ENCODE measurements at places on chromosomes 13 and 19. TPM values are rescaled to one million over a fixed set of nuclear protein-coding genes. Genes with fewer than 3 reads are reported as not detected.

ACP5 gene
- 18.2 TPM for total RNA-seq

TGDS gene
- 5.9 TPM for total RNA-seq

ACTMAP gene
- total RNA-seq: 6.7 TPM

KIR2DL4 gene
- total RNA-seq: not detected

CCDC169 gene
- not detected for total RNA-seq

- peak; percentile 75 for DNase-seq
Measured at GRCh38 chr19:15332311-15332996, at the start of gene BRD4. TSS of gene BRD4 (minus strand) at chr19:15332539. CDS start at chr19:15273099, 59,440 bp downstream.

DNA sequence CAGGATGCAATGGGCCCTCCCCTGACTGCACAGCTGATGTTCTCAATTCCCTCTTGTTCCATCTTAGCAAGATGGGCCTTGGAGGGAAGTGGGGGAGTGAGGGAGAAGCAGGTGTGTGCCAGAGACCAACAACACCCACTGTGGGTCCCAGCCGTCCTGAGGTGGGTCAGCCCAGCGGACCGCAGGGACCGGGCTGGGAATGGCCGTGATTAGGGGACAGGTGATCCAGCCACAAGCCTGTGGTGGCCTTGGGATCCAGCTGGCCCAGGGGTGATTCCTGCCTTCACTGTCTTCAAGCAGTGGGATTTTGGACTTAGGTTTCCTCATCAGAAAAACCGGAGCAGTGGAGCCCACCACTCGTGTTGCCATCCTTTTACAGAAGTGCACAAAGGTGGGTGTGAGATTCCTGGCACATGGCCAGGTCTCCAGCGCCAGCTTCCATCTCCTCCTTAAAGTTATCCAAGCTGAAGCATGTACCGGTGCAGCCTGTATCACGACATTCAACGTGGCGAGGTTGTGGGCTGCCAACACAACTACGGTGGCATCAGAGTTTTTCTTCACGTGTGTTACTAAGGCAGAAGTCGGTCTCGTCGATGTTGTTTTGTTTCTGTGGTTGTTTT lies 9.0 kb upstream of the ATP11A start:
- no peak for DNase-seq

GRCh38 chr19:3046698-3047495 lies 15.4 kb downstream of the TLE5 start:
- DNase-seq: no peak

DNA sequence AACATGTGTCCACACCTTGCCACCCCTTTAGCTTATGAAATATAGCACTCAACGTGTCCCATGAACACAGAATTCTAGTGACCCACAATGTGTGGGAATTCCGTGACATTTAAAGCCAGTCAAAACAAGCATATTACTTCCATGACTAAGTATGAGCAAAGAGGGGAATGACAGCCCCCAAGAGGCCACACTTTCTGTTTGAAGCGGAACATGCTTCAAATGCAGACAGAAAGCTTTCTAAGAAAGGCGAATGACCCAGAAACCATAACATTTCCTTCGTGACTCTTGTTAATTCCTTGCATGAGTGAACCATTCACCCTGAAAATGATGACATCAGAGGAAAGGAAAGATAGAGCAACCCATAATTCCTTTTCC lies 122.0 kb upstream of the FNDC3A start:
- no peak for DNase-seq

DNA sequence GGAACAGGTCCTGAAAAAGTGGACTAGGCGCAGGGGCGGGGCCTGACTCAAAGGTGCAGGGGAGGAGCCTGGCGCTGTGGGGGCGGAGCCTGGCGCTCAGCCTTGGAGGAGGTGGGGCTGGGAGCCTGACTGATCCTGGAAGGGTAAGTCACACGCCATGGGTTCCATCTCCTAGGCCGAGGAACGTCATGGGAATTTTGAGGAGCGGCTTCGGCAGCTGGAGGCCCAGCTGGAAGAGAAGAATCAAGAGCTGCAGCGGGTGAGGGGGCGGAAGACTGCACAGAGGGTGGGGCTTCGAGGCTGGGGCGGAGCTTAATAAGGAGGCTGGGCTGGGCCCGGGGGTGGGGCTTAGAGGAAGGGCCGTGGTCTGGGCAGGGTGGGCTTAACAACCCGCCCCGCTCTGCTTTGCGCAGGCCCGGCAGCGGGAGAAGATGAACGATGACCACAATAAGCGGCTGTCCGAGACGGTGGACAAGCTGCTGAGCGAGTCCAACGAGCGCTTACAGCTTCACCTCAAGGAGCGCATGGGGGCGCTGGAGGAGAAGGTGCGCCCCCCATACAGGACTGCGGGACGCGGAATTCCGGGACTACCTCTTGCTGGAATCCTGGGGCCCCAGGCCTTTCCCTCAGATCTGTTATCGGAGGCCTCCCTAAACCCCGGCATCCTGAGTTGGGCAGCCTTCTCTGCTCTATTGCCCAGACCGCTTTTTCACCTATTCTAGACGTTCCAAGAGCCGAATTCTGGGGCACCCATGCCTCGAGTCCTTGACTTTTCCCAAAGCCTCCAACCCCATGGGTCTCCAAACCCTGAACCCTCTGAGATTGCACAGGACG lies 14.5 kb downstream of the PPFIA3 start:
- DNase-seq: peak; percentile 31

- no peak for DNase-seq
Measured at GRCh38 chr13:100710176-100710575, 35.6 kb upstream of the TMTC4 start.

DNA sequence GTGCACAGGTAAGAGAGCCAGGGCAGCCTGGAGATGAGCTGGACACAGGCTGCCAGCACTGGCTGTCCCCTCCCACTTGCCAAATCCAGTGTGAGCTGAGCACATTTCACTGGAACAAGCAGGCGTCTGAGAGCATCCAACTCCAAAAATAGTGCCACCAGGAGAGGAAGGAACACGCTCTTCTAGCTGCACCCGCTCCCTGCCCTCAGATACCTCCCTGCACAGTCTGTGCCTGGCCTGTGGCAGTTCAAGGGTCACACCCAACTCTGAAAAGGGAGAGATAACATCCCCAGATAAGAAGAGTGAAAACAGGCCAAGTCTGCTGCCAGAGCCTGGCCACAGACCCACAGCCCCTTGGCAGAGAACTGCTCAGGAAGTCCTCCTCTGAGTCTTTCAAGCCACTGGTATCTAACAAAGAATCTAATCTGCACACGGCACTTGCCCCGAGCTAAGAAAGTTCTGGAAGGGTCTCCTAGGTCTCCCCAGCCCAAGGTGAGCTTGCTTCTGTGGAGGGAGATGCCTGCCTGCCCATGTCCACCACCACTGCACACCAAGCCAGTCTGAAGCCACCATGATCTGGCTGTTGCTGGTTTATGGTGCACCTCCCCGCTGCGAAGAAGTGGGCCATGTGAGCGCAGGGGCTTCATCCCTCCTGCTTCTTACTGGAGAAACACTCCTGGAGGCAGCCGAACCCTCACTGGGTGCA lies 14.7 kb downstream of the ELL start:
- DNase-seq: peak; percentile 35

- no peak for DNase-seq
Measured at GRCh38 chr19:35088131-35088913, 27.3 kb upstream of the FXYD3 start.

- no peak for DNase-seq
Measured at GRCh38 chr13:109790942-109791605, 4.7 kb upstream of the IRS2 start.

DNA sequence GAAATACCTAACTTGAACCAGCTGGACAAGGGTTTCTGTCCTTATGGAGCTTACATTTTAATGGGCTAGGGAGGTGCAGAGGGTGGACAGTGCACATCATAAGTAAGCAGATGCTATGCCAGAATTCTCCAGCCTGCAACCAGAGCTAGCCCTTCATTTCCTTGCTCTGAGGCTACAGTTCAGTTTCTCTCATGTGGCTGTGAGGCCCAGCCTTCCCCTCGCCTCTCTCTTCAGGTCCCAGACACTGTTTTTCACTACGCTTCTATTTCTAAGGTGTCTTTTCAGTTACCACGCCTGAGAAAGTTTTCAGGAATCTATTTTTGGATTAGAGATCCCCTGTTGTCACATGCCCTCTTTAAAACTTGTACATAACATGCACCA lies 141.9 kb downstream of the PCCA start:
- DNase-seq: no peak

- no peak for DNase-seq
Measured at GRCh38 chr13:44104969-44105368, 225.3 kb downstream of the LACC1 start.

DNA sequence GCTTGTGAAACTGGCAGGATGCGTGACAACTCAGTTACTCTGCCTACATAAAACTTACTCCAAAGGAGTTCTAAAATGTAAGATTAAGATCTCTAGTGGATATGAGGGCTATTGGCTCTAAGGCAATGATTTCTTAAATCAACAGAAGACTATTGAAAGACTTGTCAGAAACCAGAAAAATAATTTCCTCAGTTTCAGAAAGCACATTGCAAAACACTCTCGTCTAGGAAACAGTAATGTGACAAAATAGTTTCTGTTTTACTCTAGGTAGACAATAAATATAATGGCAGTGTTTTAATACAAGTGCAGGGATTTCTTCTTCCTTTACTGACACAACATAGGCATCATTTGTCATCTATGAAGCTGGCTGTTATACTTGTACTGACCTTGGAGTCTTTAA lies 230.1 kb downstream of the KCTD12 start:
- DNase-seq: no peak

Data from T-helper 17 cell (primary cell).